Transverse colon (tissue), 4 donors: ENCODE measurements at places on chromosomes 4 and X. TPM values are rescaled to one million over a fixed set of nuclear protein-coding genes. Genes with fewer than 3 reads are reported as not detected.

Gene RTL9
- total RNA-seq = under 0.01 TPM

Gene CFI
- total RNA-seq = 1.9 TPM

Gene RAP2C
- total RNA-seq = 143 TPM

Gene FHDC1
- 15.6 TPM for total RNA-seq

Gene FNIP2
- total RNA-seq = 63.7 TPM

DNA sequence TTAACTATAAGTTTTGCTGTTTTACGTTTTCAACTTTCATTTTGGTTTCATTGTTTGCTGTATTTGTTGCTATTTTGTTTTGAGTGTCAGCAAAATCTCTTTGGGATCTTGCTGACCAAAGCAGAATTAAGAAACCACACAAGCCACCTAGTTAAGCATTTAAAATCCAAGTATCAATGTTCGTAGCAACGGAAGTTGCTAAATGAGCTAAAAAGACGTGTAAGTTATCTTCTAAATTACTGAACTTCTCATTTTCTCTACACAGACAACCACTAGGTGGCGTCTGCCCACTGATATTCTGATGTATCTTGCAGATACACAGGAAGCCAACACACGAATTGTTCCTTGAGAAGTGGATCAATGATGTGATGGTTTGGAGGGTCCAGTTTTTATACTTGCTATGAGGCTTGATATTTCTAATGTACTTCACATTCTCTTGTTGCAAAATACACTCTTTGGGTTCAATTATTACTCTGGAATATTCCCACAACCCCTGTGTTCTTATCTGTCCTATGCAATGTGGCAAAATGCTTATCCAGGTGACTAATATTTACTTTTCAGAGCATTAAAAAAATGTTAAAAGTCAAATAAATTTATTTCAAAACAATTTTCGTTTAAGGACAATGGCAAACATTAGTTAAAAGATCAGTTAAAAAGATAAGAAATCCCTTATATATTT is 250.5 kb downstream of the TECRL start:
- H3K36me3 ChIP-seq = no peaks in the 10 kb centered on the region
- H3K27me3 ChIP-seq = no peaks in the 10 kb centered on the region
- no peaks in the 10 kb centered on the region for H3K4me1 ChIP-seq
- DNase-seq = peak; percentile 29
- H3K27ac ChIP-seq = no peak overlapping the region

DNA sequence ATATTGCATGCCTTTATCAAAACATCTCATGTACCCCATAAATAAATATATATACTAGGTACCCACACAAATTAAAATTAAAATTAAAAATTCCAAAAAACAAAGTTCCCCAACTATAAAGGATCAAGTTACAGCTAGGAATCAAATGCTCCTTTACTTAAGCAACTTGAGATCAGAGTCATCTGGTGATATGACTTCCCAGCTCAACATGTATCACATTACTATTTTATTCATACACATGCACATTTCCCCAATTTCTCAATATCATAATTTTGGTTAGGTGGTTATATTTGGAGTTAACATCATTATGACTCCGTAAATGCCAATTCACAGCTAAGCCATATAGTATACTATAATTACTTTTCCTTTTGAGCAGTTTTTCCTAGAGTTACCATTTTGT is 60.9 kb downstream of the CLOCK start:
- H3K4me1 ChIP-seq = no peaks in the 10 kb centered on the region
- no peak overlapping the region for H3K4me3 ChIP-seq
- no peaks in the 10 kb centered on the region for H3K27me3 ChIP-seq
- H3K27ac ChIP-seq = no peak overlapping the region
- DNase-seq = no peak
- no peaks in the 10 kb centered on the region for H3K36me3 ChIP-seq

GRCh38 chrX:13755254-13755653 is 20.7 kb downstream of the OFD1 start:
- DNase-seq = no peak
- no peaks in the 10 kb centered on the region for H3K36me3 ChIP-seq
- H3K27me3 ChIP-seq = no peaks in the 10 kb centered on the region
- no peak overlapping the region for H3K4me3 ChIP-seq
- no peak overlapping the region for H3K27ac ChIP-seq
- H3K4me1 ChIP-seq = no peaks in the 10 kb centered on the region

GRCh38 chrX:1506916-1507315 is 30.1 kb downstream of the P2RY8 start:
- H3K27ac ChIP-seq = no peak overlapping the region
- H3K36me3 ChIP-seq = no peaks in the 10 kb centered on the region
- DNase-seq = no peak
- H3K4me1 ChIP-seq = no peaks in the 10 kb centered on the region
- no peak overlapping the region for H3K4me3 ChIP-seq

DNA sequence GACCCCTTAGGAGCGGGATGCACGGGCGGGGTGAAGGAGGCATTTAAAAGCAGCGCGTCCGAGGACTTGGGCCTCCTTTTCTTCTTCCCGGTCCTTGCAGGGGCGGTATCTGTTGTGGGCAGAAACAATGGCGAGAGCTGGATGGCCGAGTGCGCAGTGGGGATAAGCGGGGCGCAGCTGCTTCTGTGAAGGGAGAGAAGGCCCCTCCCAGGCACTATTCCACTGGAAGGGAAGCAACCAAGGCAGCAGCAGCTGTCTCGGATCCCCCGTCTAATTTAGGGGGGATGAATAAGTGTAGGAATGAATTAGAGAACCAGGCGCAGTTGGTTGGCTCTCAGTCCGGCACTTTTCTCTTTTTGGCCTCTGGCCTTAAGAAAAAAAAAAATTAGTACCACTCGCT is 995 bp downstream of the SMARCA5 start:
- H3K27ac ChIP-seq = peak overlapping the region; percentile 99
- H3K4me1 ChIP-seq = peaks cover 18% of the 10 kb centered on the region

GRCh38 chr4:89579771-89580170 is 257.2 kb downstream of the SNCA start:
- H3K27me3 ChIP-seq = no peaks in the 10 kb centered on the region
- H3K27ac ChIP-seq = no peak overlapping the region
- no peak for DNase-seq
- no peaks in the 10 kb centered on the region for H3K36me3 ChIP-seq
- H3K4me3 ChIP-seq = no peak overlapping the region
- no peaks in the 10 kb centered on the region for H3K4me1 ChIP-seq

- H3K36me3 ChIP-seq = no peaks in the 10 kb centered on the region
- DNase-seq = no peak
- no peaks in the 10 kb centered on the region for H3K27me3 ChIP-seq
Measured at GRCh38 chr4:56723659-56724230, 42.6 kb upstream of the HOPX start.

GRCh38 chr4:119663160-119663788 is 34.7 kb upstream of the PDE5A start:
- H3K36me3 ChIP-seq = no peaks in the 10 kb centered on the region
- H3K27me3 ChIP-seq = no peaks in the 10 kb centered on the region
- peak overlapping the region; percentile 42 for H3K27ac ChIP-seq
- H3K4me3 ChIP-seq = peak overlapping the region; percentile 19
- H3K4me1 ChIP-seq = peaks cover 15% of the 10 kb centered on the region

DNA sequence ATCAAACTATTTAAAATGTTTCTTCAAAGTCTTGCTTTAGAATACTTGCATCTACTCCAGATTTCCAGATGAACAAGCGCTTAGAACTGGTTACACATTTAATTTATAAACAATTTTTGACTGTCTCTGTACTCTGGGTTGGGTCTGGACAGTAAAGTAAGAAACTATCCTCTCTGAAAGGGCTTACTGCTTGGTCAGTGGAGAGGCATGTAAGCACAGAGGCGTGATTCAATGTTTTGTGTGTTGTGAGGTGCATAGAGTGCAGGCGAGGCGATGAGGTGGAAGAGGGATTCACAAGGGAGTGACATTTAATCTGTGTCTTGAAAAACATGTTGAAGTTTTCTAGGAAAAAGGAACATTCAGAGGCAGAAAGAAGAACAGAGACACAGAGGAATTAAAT is 231.4 kb downstream of the VEGFC start:
- no peaks in the 10 kb centered on the region for H3K4me1 ChIP-seq
- H3K27ac ChIP-seq = no peak overlapping the region
- no peaks in the 10 kb centered on the region for H3K27me3 ChIP-seq
- no peaks in the 10 kb centered on the region for H3K36me3 ChIP-seq

- no peaks in the 10 kb centered on the region for H3K4me1 ChIP-seq
- no peak for DNase-seq
- no peaks in the 10 kb centered on the region for H3K27me3 ChIP-seq
- no peaks in the 10 kb centered on the region for H3K36me3 ChIP-seq
Measured at GRCh38 chrX:76454456-76454927, 27.0 kb downstream of the MAGEE1 start.

GRCh38 chr4:158721680-158722079 is 1.5 kb downstream of the PPID start:
- no peak overlapping the region for H3K27ac ChIP-seq
- DNase-seq = no peak
- H3K4me3 ChIP-seq = no peak overlapping the region
- peaks cover 30% of the 10 kb centered on the region for H3K36me3 ChIP-seq
- H3K4me1 ChIP-seq = peaks cover 9% of the 10 kb centered on the region

DNA sequence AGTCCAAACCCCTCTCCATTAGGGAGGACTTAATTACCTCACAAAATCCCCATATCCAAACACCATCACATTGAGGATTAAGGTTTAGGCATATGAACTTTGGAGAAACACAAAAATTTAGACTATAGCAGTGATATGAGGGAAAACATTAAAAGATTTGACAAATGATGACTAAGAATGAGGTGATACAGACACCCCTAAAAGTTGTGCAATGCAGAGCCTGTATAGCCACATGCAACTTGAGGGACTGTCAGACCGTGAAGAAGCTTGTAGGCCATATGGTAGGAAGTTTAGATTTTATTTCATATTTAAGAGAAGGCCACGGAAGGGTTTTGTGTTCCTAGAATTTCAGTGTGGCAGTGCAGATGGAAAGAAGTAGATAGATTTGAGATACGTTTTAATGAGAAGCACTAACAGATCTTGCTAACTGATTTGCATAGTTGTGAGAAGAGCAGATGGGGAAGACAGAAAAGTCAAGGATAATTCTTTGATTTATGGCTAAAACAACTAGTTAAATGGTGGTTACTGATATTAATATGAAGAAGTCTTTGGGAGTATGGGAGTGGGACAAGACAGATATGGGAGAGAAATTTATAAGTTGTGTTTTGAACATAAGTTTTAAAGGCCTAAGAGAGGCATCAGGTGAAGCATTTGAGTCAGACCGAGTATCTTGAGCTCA is 5.5 kb upstream of the FIP1L1 start:
- DNase-seq = no peak
- H3K36me3 ChIP-seq = no peaks in the 10 kb centered on the region
- no peaks in the 10 kb centered on the region for H3K4me1 ChIP-seq
- H3K27me3 ChIP-seq = no peaks in the 10 kb centered on the region
- no peak overlapping the region for H3K27ac ChIP-seq
- no peak overlapping the region for H3K4me3 ChIP-seq

DNA sequence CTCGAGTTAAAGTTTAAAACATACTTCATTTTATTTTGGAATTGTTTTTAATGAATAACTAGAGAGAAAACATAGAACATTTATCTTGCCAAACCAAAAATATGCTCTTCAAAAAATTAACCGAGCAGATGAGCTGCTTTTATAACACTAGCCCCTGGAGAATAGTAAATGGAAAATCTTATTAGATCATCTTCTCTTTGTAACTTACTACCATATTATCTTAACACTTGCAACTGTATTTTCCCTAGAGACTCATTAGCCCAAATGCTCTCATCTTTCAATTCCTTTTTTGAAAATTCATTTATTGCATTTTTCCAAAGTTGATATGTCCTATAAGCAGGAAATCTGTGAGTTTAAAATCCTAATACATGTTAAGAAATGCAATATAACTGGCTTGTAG is 143.3 kb downstream of the CAMK2D start:
- H3K27me3 ChIP-seq = no peaks in the 10 kb centered on the region
- no peak overlapping the region for H3K27ac ChIP-seq
- H3K36me3 ChIP-seq = no peaks in the 10 kb centered on the region

GRCh38 chr4:26288355-26288909 is 32.4 kb upstream of the RBPJ start:
- no peaks in the 10 kb centered on the region for H3K36me3 ChIP-seq
- no peaks in the 10 kb centered on the region for H3K27me3 ChIP-seq
- peak overlapping the region; percentile 37 for H3K27ac ChIP-seq
- H3K4me1 ChIP-seq = no peaks in the 10 kb centered on the region
- DNase-seq = no peak
- H3K4me3 ChIP-seq = no peak overlapping the region

DNA sequence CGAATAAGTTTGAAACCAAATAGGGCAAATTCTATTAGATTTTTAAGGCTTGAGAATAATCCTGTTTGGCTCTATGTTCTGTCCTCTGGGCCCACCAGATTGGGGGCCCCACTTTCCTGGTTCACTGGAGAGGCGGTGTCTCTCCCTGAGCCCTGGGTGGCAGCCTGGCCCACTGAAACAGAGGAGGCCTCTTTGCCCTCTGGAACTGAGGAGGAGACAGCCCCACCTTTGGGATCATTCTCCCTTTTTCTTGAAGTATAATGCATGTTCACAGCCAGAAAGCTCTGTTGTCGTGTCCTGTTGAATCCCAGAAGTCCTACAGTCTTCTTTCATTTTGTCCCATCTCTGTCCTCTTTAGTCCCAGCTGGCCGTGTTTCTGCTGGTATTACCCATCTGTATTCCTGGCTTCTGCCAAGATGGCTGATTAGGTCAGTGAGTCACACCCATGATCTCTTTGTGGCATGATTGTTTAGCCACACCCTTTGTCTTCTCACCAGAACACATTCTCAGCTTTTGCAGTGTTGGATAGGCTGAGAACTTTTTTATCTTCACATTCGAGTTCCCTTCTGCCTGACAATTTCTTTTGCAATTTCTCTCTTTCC is 8.1 kb upstream of the TBC1D25 start:
- peak overlapping the region; percentile 58 for H3K27ac ChIP-seq
- no peak for DNase-seq
- H3K27me3 ChIP-seq = no peaks in the 10 kb centered on the region
- H3K4me3 ChIP-seq = no peak overlapping the region

- no peak for DNase-seq
- no peaks in the 10 kb centered on the region for H3K4me1 ChIP-seq
Measured at GRCh38 chrX:153304988-153305736, 16.4 kb downstream of the PNMA6F start.

- H3K4me3 ChIP-seq = no peak overlapping the region
- no peak overlapping the region for H3K27ac ChIP-seq
- no peak for DNase-seq
- no peaks in the 10 kb centered on the region for H3K36me3 ChIP-seq
Measured at GRCh38 chrX:19381326-19381725, 37.6 kb downstream of the PDHA1 start.

- H3K27me3 ChIP-seq = no peaks in the 10 kb centered on the region
- no peaks in the 10 kb centered on the region for H3K36me3 ChIP-seq
- H3K4me3 ChIP-seq = no peak overlapping the region
- H3K4me1 ChIP-seq = no peaks in the 10 kb centered on the region
Measured at GRCh38 chr4:170675568-170676262, 586.0 kb upstream of the AADAT start.

DNA sequence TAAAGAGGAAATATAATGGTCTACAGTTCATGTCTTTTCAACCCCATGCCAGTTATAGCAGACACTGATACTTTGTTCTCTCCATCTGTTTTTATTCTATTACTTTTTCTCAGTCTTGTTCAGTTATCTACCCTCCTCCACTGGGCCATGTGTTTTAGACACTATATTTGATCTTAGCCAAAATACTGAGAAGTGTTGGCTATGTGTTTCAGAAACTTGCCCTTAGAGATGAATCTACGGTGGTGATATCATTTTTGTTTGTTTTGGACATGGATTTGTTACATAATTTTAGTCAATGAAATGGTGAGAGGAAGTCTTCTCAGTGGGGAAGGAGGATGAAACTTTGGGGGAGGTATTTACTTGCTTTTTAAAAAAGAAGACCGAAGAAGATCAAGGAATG is 211.5 kb upstream of the DDX53 start:
- no peaks in the 10 kb centered on the region for H3K27me3 ChIP-seq

GRCh38 chr4:96134806-96135205 is 294.9 kb downstream of the PDHA2 start:
- no peaks in the 10 kb centered on the region for H3K27me3 ChIP-seq
- H3K27ac ChIP-seq = no peak overlapping the region
- no peak overlapping the region for H3K4me3 ChIP-seq
- H3K4me1 ChIP-seq = no peaks in the 10 kb centered on the region
